ENCODE measurements at places on chromosomes 3 and 15.

- DNase-seq, result no peak
These were observed 85.6 kb upstream of the ALDH1A3 start for GRCh38 chr15:100794008-100794407.

- no peak for DNase-seq
These were observed 328.2 kb downstream of the SHQ1 start for GRCh38 chr3:72519946-72520604.

GRCh38 chr15:71716990-71717389 lies 93.4 kb upstream of the NR2E3 start:
- no peak for DNase-seq

GRCh38 chr3:194637066-194637465 lies 3.8 kb upstream of the TMEM44 start:
- DNase-seq, result no peak

GRCh38 chr15:101810876-101811275 lies 1.1 kb upstream of the OR4F15 start:
- no peak for DNase-seq

GRCh38 chr3:180802837-180803236 lies 109.6 kb upstream of the FXR1 start:
- DNase-seq, result no peak

- no peak for DNase-seq
These were observed 61.9 kb upstream of the PHLDB2 start for GRCh38 chr3:111797171-111797615.

- DNase-seq, result no peak
These were observed 46.4 kb downstream of the C2CD4B start for GRCh38 chr15:62118520-62119226.

DNA sequence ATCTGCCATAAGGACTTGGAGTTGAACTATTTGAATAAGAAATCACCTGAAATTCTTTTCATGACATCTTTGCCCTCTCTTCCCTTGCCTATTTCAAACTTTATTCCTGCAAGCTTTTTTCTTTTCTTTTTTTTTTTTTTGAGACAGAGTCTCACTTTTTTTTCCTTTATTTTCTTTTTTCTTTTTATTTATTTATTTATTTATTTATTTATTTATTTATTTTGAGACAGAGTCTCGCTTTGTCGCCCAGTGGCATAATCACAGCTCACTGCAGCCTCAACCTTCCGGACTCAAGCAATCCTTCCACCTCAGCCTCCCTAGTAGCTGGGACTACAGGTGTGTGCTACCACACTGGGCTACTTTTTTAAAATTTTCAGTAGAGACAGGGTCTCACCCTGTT lies 369.3 kb upstream of the ATP11B start:
- DNase-seq, result no peak

- DNase-seq, result no peak
These were observed 17.7 kb downstream of the AMOTL2 start for GRCh38 chr3:134356411-134357040.

- DNase-seq, result no peak
These were observed 24.8 kb downstream of the LINGO1 start for GRCh38 chr15:77607894-77608261.

DNA sequence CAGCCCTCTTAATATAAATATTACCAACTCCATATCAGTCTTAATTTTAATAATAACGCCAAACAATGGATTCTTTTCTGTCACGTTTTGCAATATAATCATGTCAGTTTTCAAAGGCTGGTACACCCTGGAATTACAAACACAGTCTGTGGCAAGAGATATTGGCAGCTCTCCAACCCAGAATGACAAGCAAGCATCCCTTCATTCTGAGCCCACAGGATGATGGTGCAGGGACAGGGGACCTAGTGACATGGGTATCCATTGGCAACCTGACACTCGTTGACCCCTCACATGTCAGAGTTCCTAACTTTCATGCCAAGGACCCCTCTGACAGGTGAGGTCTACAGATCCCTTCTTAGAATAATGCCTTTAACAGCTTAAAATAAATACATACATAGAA lies 154.5 kb upstream of the TSC22D2 start:
- no peak for DNase-seq

DNA sequence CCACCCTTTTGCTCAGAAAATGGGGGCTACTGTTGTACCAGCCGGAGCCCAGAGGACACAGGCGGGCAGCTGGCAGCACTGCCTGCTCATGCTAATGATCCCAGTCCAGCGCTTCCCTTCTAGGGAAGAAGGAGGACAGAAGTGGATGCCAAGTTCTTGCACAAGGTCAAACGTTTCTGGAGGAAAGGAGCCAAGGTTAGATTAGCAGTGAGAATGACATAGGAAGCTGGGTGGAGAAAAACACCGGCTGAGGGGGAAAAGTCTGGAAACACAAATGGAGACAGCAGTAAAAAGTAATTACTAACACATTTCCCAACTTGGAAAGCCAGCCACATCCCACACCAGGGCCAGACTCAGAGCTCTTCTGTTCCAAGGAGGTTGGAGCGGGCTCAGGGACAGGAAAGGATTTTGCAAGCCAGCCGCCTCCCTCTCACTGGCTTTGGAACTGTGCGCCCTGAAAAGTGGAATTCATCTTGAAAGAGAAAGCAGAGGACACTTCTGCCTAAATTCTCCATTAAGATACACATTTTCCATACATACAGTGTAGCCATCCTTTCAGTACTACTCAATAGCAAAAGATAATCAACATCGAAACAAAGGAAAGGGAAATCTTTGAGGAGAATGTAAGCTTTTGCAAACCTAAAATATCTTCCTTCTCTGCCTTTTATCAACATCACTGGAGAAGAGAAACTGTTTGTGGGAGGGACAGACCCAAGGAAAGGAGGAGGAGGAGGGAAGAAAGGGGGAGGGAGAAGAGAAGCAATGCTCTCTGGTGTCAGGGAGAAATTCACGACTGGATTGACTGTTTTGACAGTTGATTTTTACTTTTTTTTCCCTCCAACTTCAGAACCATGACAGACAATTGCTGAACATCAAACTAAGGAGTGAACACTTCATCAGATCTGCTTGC lies 133.6 kb downstream of the CD47 start:
- no peak for DNase-seq

- no peak for DNase-seq
These were observed 49.3 kb upstream of the LEKR1 start for GRCh38 chr3:156776871-156777270.

DNA sequence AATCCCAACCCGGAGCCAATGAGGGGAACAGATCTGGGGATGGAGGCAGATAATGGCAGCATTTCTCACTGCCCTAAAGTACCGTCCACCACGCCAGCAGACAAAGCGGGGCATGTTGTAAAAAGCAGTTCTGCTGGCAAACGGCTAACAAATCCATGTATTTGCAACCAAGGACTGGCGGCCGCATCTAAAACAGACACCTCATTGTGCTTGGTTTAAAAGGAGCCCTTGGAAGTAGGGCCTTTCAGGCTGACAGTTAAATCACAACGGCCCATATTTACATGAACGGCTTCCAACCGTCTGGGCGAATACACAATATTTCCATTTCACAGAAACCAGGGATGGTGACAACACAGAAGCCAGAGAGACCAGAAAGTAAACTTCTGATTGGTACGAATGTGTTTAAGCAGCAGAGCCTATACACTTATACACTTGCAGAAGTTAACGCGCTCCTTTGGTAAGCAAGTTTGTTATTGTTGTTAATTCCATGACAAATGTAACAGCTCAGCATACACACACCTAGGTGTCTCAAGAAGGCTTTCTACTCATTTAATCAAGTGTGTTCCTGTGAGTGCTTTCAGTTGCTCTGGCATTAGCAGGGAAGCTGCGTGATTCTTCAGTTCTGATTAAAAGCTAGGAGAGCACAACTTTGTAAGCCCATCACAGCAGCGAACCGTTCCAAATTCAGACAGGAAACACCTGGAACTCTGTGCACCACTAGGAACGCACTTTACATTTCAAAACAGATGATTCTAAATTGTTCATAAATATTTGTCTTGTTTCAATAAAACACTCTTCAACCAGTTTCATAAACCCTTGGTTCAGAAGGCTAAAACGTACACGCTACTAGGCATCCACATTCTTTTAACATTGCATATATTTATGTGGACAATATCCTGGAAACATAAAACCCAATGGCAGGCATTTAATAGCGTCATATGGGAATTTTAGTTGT lies 112.9 kb downstream of the PDZRN3 start:
- DNase-seq, result no peak

- no peak for DNase-seq
These were observed 83.9 kb downstream of the LRRK1 start for GRCh38 chr15:101003081-101003480.

- no peak for DNase-seq
These were observed 161.2 kb downstream of the FRMD5 start for GRCh38 chr15:44033894-44034293.

DNA sequence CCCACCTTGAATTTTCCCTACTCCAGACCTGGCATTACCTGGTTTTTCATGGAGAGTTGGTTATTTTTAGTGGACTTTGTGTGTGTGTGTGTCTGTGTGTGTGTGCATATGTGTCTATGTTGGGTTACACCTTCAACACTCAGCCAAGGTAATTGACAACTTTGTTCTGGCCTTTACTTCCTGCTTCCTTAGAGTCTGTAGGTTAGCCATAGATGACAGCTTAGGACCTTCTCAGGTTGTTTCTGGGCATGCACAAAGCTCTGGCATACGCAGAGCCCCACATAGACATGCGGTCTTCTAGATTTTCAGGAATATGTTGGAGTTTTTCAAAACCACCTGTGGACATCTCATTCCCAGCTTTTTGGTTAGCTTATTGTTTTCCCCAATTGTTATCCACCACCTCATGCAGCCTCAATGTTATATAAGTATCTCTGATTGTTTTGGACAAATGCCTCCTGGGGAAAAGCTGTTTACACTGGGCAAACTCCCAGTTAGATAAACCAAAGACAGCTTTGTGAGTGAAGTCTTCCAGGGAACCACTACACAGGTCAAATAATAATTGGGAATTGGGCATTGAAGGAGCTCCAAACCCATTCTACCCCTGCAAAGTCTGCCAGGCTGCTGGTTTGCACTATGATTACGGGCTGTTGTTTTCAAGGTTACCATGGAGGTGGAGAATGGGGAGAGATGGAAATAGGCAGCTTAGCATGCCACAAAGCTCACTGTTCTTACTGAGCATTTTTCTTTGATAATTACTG lies 201.2 kb downstream of the ADAMTSL3 start:
- no peak for DNase-seq

- DNase-seq, result no peak
These were observed 747.8 kb upstream of the GOLIM4 start for GRCh38 chr3:168843481-168843880.

DNA sequence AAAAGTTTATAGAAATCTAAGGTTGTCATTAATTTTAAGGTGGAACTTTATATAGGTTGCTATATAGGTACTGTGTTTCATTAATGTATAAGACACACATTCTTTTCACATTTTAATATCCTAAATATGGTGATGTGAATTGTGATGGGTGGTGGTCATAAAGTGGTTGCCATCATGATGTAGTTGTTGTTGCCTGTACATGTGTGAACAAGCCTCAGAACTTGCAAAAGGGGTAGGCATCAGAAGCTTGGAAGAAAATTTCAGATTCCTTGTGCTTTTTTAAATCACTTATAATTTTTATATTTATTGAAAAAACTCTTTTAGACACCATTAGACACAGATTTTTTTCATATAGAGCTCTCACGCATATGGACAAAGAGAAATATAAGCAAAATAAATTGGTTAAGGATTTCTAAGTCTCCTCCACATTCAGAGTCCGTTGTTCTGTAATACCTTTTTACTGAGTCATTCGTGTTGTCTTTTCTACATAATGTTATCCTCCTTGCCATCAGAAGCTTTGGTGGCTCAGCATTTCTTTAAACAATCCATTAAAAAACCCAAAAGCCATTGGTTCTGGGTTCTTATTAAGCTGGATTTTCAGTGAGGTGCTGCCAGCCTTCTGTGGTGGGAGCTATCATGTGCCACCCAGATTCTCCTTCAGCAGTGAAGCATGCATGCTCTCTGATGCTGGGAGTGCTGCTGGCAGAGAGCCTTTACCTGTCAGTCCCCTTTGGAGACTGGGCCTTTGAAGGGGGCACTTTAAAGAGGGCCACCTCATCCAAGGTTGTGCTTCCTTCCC lies 140.4 kb upstream of the GALNT15 start:
- DNase-seq, result no peak

DNA sequence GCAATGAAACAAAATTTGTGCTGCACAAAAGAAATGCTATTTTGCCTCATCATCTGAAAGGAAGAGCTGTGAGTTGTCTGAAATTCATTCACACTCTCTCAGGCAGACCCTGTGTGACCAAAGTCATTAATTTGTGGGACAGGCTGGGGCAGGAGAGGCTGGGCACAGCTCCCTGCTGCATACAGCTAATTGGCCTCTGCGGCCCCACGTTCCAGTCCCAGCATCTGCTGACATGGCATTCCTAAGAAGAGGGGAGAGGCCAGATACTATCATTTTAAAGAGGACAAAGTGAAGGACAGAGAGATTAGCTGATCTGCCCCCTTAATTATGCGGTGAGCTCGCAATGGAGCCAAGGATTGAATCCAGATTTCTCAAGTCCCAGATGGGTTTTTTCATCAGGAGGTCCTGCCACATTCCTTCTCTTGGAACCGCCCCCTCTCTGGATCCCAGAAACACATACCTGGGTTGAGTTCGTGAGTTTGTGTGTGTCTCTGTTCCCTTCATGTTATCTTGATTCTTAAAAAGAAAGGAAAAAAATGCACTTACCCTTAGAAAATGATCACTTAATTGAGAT lies 25.1 kb downstream of the POLR2M start:
- no peak for DNase-seq

DNA sequence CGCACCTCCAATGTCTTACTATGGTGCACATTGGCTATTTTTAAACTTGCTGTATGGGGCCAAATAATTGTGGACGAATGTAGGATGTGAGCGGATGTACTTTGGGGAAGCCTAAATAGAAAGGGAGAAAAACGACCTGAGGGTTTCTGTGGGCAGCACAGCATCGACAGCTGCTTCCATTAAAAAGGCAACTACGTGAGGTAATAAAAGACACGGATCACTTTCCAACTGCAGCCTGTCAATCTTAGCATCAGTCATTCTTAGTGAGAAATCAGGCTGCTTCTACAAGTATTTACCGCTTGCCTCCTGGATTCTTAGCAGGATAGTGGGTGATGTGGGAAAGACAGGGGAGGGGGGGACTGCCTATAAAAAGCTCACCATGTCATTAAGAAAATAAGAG lies 186.7 kb upstream of the SLC2A2 start:
- DNase-seq, result no peak

- no peak for DNase-seq
These were observed 94.8 kb downstream of the CPN2 start for GRCh38 chr3:194256040-194256945.

- no peak for DNase-seq
These were observed 2.9 kb downstream of the PLXND1 start for GRCh38 chr3:129603561-129603942.

GRCh38 chr15:52309154-52309548 lies 13.5 kb upstream of the MYO5C start:
- no peak for DNase-seq

GRCh38 chr3:5001135-5001534 lies 21.9 kb downstream of the BHLHE40 start:
- DNase-seq, result no peak

- DNase-seq, result no peak
These were observed 20.3 kb downstream of the PLXNB1 start for GRCh38 chr3:48409291-48410201.

DNA sequence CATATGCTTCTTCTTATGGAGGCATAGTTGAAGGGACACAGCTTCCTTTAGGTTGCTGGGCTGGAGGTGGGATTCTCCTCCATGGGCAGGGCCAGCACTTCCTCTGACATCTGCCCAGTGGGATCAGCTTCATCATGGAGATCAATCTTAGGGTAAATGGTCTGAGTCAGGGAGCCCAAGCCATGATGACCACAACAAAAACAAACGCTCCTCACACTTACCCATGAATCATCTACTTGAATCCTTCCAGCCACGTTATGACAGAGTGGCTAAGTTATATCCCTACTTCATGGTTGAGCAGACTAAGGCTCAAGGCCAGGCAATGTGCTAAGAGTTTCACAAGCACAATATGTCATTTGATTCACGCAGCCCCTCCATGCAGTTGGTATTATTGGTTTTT lies 87.2 kb upstream of the NMNAT3 start:
- DNase-seq, result no peak
